Endothelial cell (in vitro differentiated cells): ENCODE measurements at places on chromosomes 1 and 21.

GRCh38 chr1:164659621-164660411 lies 100.8 kb downstream of the PBX1 start:
- no peak for DNase-seq

GRCh38 chr1:89191314-89191713 lies 7.4 kb downstream of the GBP4 start:
- DNase-seq, result no peak

DNA sequence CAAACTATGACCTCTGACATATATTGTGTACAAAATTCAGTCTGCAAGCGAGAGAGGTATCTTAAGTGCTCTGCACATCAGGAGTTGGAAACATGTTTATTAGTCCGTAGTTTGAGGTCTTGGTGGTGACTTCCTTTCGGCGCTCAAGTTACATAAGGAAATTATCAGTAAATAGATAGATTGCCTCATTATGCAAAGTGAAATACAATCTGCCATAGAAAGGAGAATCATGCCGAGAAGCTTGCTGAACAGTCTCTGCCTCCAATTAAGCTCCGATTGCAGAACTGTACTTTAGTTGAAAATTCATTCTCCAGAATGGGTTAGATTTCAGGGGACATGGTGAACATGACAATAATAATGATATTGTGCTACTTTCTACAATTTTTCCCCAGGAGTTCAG lies 271.8 kb downstream of the BRINP2 start:
- no peak for DNase-seq

GRCh38 chr1:5680600-5680999 lies 311.6 kb downstream of the NPHP4 start:
- no peak for DNase-seq

DNA sequence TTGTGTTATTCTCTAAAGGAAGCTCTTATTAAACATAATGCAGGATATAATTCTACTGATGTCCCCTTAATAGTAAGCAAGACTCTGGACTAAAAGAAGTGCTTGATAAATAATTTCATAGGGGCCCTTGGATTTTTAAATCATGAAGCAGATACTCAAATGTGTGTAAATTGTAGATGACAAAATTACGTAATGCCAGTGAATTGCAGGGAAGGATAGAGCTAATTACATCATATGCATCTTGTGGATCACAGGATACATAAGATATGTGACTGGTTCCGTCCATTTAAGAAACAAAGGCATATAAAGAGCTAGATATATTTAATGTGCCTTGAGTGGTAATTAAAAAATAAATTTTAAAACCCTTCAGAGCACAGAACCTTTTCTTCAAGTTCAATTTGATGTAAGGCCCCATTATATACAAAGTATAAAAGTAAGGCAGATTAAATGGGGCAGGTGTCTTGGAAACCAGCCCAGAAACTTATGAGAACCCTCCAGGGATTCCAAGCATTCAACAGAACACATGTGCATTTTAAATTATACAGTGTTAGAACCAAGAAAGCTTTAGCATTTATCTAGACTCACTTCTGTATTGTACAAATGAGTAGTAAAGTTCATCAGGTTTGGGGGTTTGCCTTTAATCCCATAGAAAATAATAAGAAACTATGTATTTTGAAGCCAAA lies 190.4 kb downstream of the NCAM2 start:
- DNase-seq, result no peak

DNA sequence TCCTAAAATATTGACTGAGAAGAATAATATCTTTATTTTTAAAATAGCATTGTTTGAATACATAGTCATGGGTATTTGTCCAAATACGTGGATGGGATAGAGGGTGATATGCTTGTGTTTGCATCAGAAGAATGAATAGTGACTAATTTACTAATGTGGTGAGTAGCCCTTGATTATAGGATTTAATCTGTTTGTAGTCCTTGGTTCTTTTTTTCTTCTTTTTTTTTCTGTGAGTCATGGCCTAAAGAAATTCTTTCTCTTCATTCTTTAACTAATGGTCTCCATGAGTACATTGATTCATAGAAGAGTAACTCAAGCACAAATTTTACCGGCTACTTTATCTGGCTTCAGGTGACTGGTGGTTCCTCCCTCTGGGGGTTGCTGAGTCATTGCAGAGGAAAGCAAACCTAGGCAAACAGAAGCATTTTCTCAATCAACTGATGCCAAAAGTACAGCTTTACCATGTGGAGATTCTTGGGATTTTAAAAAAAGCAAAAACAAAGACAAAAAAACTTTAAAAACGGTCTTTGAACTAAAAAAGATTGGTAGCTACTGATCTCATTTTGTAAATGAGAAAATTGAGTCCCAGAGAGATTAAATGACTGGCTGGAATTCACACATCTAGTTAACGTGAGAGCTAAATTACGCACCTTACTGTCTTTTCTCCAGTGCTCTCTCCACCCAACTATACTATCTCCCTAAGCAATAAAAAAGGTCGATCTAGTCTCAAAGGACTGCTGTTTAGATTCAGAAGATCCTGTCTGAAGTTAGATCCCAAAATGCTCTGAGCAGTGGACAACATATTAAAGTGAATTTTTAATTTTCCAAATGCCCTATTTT lies 40.5 kb downstream of the AK5 start:
- no peak for DNase-seq

GRCh38 chr1:29736582-29737188 lies 500.4 kb downstream of the PTPRU start:
- peak; percentile 62 for DNase-seq

DNA sequence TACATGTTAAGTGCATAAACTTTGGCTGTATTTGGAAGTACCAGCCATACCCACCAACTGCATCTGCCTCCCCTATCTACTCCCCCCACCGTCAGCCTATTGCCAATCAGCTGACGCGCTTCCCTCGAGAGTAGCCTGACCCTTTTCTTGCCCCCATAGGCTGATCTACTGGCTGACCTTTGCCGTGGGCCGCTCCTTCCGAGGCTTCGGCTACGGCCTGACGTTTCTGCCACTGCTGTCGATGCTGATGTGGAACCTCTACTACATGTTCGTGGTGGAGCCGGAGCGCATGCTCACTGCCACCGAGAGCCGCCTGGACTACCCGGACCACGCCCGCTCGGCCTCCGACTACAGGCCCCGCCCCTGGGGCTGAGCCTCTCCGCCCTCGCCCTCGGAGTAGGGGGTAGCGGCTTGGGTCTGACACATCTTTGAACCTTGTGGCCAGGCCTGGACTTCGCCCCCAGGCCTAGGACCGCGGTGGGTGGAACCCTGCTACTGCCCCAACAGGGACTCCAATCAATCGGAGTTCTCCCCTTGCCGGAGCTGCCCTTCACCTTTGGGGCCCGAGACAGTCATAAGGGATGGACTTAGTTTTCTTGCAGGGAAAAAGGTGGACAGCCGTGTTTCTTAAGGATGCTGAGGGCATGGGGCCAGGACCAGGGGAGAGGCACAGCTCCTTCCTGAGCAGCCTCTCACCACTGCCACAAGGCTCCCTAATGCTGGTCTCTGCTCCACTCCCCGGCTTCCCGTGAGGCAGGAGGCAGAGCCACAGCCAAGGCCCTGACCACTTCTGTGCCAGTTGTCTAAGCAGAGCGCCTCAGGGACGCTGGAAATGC lies 4.0 kb downstream of the GLMP start:
- peak; percentile 79 for DNase-seq
